ENCODE measurements at places on chromosomes 16 and 17.

DNA sequence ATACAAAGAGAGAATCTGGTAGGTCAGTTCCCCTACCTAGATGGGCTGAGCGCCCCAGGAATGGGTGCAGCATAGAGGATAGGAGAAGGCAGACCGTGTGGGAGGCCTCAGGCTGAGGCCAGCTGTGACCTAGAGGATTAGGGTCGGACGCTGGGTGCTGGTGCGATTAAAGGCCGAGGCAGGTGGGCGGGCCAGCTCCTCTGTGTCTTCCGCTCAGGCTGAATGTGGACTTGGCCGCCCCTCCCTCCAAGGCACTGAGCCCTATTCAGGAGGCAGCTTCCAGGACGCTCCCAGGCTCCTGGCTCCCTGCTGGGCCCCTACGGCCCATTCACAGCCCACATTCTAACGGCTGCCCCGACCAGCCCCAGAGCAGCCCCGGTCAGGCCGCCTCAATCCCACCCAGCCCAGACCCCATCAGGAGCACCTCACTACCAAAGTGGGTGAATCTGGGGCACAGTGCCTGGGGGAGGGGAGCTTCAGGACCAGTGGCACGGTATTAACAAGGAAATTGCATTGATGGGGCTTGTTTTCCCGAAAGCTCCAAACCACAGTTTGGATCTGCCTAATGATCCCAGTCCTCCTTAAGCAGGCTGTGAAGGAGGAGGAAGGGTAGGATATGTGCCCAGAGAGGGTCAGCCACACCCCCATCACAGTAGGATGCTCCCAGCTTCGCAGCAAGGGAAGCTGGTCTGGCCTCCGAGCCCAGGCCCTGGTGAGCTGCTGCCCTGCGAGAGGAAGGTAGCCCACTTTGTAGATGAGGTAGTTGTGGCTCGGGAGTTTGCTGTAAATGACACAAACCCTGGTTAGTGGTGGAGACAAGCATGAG, 14.5 kb downstream of the RHBDL3 start:
- no peak for DNase-seq

- DNase-seq, result no peak
Measured at GRCh38 chr16:75273054-75273925, 21.9 kb upstream of the BCAR1 start.

DNA sequence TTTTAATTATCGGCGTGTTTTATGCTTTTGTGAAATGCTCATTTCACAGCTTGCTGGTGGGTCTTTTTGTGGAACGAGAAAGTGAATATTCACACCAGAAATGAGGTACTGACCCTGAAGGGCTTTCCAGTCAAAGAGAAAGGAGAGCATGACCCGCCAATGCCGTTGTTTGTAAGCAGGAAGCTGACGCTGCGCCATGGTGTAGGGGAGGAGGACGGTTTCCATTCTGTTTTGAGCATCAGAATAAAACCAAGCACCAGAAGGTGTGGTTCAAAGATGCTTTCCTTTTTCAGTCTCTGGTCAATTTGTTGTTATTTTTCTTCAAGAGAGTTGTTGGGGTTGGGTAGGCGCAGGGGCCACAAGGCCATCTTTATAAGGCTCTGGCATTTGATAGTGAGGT, 669.3 kb downstream of the WWOX start:
- DNase-seq, result peak; percentile 22

DNA sequence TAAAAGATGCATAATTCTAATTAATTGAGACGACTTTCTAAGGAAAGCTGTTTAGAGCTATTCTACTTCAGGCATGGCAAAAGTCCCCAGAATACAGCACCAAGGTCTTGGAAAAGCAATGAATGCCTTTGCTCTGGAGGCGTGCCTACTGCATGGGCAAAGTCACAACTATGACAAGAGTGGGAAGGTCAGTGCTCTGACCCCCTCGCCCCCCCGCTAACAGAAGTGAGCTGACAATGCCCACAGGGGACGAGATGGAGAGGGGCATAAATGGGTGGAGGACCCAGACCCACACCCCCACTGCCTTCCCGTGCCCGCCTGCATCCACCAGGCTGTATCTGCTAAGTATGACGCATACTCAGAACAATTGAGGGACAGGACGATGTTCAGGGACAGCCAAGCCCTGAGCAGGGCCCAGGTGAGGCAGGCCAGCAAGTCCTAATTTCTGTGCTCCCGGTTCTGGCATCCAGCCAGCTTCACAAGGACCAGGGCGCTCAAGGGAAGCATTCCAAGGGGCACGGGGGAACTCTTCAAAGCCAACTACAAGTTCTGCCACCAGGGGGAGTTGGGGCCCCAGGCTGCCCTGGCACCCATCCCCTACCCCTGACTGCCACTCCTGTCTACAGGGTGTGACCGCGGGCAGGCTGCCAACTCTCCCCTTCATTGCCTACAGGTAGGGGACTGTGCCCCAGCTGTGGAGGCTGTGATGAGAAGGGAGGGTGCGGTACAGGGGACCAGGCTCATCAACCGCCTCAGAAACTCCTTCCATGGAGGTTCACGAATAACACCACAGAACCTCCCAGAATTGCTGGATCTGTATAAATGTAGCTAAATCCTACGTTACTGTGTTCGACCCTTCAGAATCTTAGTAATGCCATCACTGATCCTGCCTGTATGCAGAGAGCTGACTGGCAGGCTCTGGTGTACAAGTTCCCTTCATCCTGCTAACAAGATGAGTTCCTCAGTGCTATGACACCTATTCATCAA, 20.8 kb downstream of the NPRL3 start:
- peak; percentile 49 for DNase-seq

- DNase-seq, result no peak
Measured at GRCh38 chr17:54771409-54771915, 129.2 kb upstream of the TOM1L1 start.

DNA sequence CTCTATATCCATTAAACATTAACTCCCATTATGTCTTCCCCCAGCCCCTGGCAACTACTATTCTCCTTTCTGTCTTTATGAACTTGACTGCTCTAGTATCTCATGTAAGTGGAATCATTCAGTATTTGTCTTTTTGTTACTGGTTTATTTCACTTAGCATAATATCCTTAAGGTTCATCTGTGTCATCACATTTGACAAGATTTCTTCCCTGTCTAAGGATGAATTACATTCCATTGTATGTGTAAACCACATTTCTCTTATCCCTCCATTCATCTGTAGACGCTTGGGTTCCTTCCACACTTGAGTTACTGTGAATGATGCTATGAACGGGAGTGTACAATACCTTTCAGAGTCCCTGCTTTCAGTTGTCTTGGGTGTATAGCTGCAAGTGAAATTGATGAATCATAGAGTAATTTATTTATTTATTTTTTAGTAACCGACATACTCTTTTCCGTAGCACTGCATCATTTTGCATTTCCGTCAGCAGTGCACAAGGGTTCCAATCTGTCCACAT, 399.7 kb upstream of the RBFOX1 start:
- DNase-seq, result no peak

DNA sequence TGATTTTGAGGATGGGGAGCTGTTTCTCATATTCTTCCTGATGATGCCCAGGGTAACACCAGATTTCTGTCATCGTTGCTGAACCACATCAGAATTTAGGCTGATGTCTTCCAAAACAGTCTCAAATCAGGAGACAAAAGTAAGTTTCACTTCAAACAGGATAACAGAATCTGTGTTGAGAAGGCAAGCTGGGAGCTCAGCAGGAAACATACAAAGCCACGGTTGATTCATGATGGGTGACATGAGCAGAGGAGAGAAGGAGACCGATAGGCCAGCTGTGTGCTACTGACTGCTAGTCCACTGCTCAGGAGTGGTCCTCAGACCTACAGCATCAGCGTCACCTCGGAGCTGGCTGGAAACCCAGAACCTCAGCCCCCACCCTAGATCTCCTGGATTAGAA, 62.9 kb upstream of the RCVRN start:
- DNase-seq, result no peak

DNA sequence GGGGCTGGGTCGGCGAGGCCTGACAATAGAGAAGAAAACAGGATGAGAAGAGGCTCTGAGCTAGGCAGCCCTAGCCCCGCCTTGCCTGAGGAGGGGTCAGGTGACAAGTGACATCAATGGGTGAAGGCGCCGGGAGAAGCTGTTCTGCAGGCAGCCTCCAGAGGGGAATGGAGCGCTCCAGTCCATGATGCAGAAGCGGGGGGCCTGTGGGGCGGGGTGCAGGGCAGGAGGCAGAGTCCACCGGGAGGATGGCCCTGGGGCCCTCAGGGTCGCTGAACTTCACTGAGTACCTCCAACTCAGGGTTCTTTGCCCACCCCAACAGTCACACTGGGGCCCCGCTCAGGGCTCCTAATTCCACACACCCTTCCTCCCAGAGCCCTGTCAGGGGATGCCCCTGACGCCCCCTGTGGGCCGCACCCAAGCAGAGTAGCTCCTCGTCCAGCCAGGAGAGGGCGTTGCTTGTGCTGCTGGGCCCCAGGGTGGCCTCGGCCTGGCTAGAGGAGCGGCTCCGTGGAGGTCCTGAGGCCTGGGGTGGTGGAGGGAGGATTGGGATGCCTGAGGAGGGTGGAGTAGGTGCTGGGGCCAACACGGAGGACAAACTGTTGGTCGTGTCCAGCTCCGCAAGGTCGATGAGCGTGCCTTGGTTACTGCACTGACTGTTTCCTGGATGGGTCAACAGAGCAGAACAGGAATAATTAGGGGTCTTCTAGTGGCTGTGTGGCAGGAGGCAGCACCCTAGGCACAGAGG, 20.8 kb downstream of the GGA3 start:
- DNase-seq, result peak; percentile 26
